Mesenchymal stem cell (in vitro differentiated cells and primary cell): ENCODE measurements at places on chromosomes 6 and 20.
A peak's percentile ranks its signal among the peaks of the same experiment; 100 is the strongest.

- DNase-seq, result no peak
- no peak overlapping the region for H3K27ac ChIP-seq
- H3K36me3 ChIP-seq, result peaks cover 36% of the 10 kb centered on the region
- H3K4me3 ChIP-seq, result no peak overlapping the region
These were observed 16.8 kb downstream of the RIPK1 start for GRCh38 chr6:3085074-3085473.

DNA sequence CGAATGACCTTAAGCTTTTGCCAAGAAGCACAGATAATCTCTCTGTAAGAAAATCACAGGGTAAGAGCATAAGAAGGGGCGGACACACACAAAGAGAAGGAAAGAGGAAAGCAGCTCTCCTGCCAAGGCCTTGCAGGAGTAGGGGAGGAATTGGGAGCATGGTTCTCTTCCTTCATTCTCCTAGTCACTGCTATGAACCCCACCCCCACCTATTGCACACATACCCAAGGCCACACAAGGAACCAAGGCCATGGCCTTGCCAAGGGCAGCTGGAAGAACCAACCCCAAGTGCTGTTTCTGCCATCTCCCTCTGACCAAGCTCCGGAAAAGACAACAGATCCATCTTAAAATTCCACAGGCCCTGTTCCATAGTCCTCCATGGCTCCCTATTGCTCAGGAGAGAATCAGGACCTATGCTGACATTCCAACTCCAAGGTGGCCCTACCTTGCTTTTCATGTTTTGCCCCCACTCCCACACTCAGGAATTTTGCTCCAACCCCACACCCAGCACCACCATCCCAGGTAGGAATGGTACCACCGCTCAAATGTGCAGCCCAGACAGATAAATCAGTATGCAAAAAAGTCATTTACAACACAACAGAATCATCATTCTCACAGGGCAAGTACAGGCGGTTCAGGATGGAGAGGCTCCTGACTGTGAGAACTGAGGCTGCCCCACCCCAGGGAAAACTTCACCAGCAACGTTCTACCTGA, 31.3 kb downstream of the TRAM2 start:
- no peak overlapping the region for H3K4me3 ChIP-seq
- peak overlapping the region; percentile 87 for H3K27ac ChIP-seq
- peaks cover 4% of the 10 kb centered on the region for H3K36me3 ChIP-seq
- DNase-seq, result no peak
- no peaks in the 10 kb centered on the region for H3K27me3 ChIP-seq
- peaks cover 38% of the 10 kb centered on the region for H3K4me1 ChIP-seq

GRCh38 chr20:48319943-48320584, 507.7 kb downstream of the PREX1 start:
- no peak overlapping the region for H3K27ac ChIP-seq
- peaks cover 27% of the 10 kb centered on the region for H3K27me3 ChIP-seq
- DNase-seq, result peak; percentile 4
- no peak overlapping the region for H3K4me3 ChIP-seq
- no peaks in the 10 kb centered on the region for H3K36me3 ChIP-seq

DNA sequence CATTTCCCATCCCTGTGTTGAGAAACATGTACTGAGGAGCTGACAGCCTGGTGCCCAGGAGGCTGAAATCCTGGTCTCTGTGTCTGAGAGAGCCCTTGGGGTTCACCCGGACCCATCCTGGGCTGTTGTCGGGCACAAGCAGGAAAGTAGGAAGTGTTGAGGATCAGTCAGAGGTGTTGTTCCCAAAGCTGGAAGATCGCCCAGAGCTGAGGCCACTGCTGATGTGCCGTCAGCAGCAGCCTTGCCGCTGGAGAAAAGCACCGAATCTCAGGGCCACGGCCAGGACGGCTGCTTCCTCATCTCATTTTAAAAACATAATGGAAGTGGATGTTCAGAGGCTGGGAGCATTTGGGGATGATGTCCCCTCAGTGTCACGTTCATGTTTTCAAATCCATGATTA, 218.5 kb downstream of the UST start:
- H3K4me1 ChIP-seq, result peaks cover 5% of the 10 kb centered on the region
- H3K36me3 ChIP-seq, result peaks cover 1% of the 10 kb centered on the region
- no peak overlapping the region for H3K4me3 ChIP-seq
- no peak for DNase-seq
- H3K27ac ChIP-seq, result no peak overlapping the region
- H3K27me3 ChIP-seq, result peaks cover 4% of the 10 kb centered on the region

GRCh38 chr6:20112241-20112640, 100.0 kb downstream of the MBOAT1 start:
- no peaks in the 10 kb centered on the region for H3K27me3 ChIP-seq
- H3K27ac ChIP-seq, result no peak overlapping the region
- H3K4me1 ChIP-seq, result no peaks in the 10 kb centered on the region
- H3K4me3 ChIP-seq, result no peak overlapping the region
- no peak for DNase-seq
- H3K36me3 ChIP-seq, result no peaks in the 10 kb centered on the region
